A673 (cell line): ENCODE measurements at places on chromosomes 6 and 20. TPM values are rescaled to one million over a fixed set of nuclear protein-coding genes. Genes with fewer than 3 reads are reported as not detected.

GRCh38 chr6:3232017-3232945 lies 4.8 kb upstream of the TUBB2B start:
- H3K4me3 ChIP-seq: peak overlapping the region; percentile 61
- H3K27me3 ChIP-seq: peaks cover 8% of the 10 kb centered on the region
- peak overlapping the region; percentile 65 for H3K27ac ChIP-seq
- peaks cover 15% of the 10 kb centered on the region for H3K4me1 ChIP-seq

- DNase-seq: no peak
- H3K4me3 ChIP-seq: no peak overlapping the region
- H3K27me3 ChIP-seq: no peaks in the 10 kb centered on the region
- no peak overlapping the region for H3K27ac ChIP-seq
Observed at GRCh38 chr6:52595796-52596130, 18.9 kb upstream of the TRAM2 start.

DNA sequence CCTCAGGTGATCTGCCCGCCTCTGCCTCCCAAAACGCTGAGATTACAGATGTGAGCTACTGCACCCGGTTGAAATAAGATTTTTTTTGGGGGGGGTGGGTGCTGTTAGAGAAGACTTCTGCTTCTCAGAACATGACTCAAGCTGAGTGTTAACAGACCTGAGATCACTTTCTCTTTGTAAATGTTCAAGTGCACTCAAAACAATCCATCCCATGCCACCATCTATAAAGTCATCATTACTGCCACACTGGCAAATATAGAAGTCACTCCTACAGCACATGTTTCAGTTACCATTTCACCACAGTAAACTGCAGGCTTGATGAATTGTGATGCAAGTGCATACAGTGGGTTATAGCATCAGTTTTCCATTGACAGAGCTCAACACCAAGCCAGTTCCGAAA lies 9.0 kb downstream of the VPS16 start:
- H3K4me3 ChIP-seq: no peak overlapping the region
- DNase-seq: no peak
- H3K27me3 ChIP-seq: no peaks in the 10 kb centered on the region
- no peaks in the 10 kb centered on the region for H3K4me1 ChIP-seq
- H3K27ac ChIP-seq: no peak overlapping the region

GRCh38 chr20:52039790-52040189 lies 151.8 kb downstream of the ZFP64 start:
- DNase-seq: peak; percentile 81
- H3K36me3 ChIP-seq: no peaks in the 10 kb centered on the region
- peak overlapping the region; percentile 52 for H3K27ac ChIP-seq
- H3K4me3 ChIP-seq: peak overlapping the region; percentile 8

DNA sequence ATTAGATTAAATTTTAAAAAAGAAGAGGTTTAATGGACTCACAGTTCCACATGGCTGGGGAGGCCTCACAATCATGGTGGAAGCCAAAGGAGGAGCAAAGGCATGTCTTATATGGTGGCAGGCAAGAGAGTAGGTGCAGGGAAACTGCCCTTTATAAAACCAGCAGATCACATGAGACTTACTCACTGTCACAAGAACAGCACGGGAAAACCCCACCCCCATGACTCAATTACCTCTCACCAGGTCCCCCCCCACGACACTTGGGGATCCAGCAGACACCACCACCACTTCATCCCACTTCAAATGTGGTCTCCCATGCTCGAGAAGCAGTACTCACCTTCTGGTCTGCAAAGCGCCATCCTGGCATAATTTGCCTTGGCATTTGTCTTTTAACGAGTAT lies 24.6 kb downstream of the MTFR2 start:
- peaks cover 4% of the 10 kb centered on the region for H3K4me1 ChIP-seq
- no peak overlapping the region for H3K4me3 ChIP-seq
- no peak overlapping the region for H3K27ac ChIP-seq
- DNase-seq: no peak
- H3K27me3 ChIP-seq: no peaks in the 10 kb centered on the region
- H3K36me3 ChIP-seq: no peaks in the 10 kb centered on the region

- DNase-seq: peak; percentile 88
- H3K27me3 ChIP-seq: no peaks in the 10 kb centered on the region
- H3K4me1 ChIP-seq: peaks cover 43% of the 10 kb centered on the region
- H3K4me3 ChIP-seq: peak overlapping the region; percentile 48
- H3K27ac ChIP-seq: peak overlapping the region; percentile 29
Observed at GRCh38 chr20:33667676-33668465, 1.1 kb downstream of the ACTL10 start.

GRCh38 chr20:5448449-5449118 lies 131.8 kb upstream of the PROKR2 start:
- H3K36me3 ChIP-seq: no peaks in the 10 kb centered on the region
- DNase-seq: peak; percentile 60
- peaks cover 42% of the 10 kb centered on the region for H3K27me3 ChIP-seq
- no peaks in the 10 kb centered on the region for H3K4me1 ChIP-seq

- H3K4me1 ChIP-seq: no peaks in the 10 kb centered on the region
- peaks cover 24% of the 10 kb centered on the region for H3K36me3 ChIP-seq
- no peak overlapping the region for H3K27ac ChIP-seq
- H3K4me3 ChIP-seq: no peak overlapping the region
Observed at GRCh38 chr20:48965189-48965910, 43.8 kb downstream of the ARFGEF2 start.

The OR2J3 gene
- total RNA-seq: not detected in 2 replicates

The ISM1 gene
- total RNA-seq: 0.11 TPM in 1 of 2 replicates, not detected in the other

The EGFL8 gene
- total RNA-seq: 31.3 and 32.4 TPM in 2 replicates

The ADGRF1 gene
- not detected in 2 replicates for total RNA-seq

The CABLES2 gene
- total RNA-seq: 11.8 and 14.1 TPM in 2 replicates
